ENCODE measurements at places on chromosomes 2 and 18. TPM values are rescaled to one million over a fixed set of nuclear protein-coding genes. Genes with fewer than 3 reads are reported as not detected.

CABLES1 gene
- total RNA-seq = 42.6 TPM

G6PC2 gene
- total RNA-seq = not detected

CROCC2 gene
- not detected for total RNA-seq

CTAGE1 gene
- not detected for total RNA-seq

MTA3 gene
- 25.8 TPM for total RNA-seq

SLC23A3 gene
- 0.54 TPM for total RNA-seq

KIF5C gene
- 0.09 TPM for total RNA-seq

LRRC30 gene
- total RNA-seq = not detected

IL1B gene
- not detected for total RNA-seq

ANKRD30B gene
- under 0.01 TPM for total RNA-seq

ACADL gene
- not detected for total RNA-seq

FIGN gene
- total RNA-seq = not detected

CAPN13 gene
- total RNA-seq = not detected

SERPINB4 gene
- not detected for total RNA-seq

B3GNT7 gene
- 13.0 TPM for total RNA-seq

CPS1 gene
- 0.22 TPM for total RNA-seq

CNGA3 gene
- total RNA-seq = not detected

SPDYA gene
- 0.52 TPM for total RNA-seq

ADAM23 gene
- 0.22 TPM for total RNA-seq

HJURP gene
- total RNA-seq = 2.3 TPM

SH3BP4 gene
- total RNA-seq = 17.4 TPM

DYNC2LI1 gene
- total RNA-seq = 14.4 TPM

ZNF519 gene
- total RNA-seq = 3.0 TPM

UGT1A1 gene
- not detected for total RNA-seq

LOXHD1 gene
- total RNA-seq = 0.26 TPM

SH3RF3 gene
- 4.6 TPM for total RNA-seq

SLC5A7 gene
- not detected for total RNA-seq

Data from dermis lymphatic vessel endothelial cell (primary cell).